Effector memory CD8-positive, alpha-beta T cell (primary cell): ENCODE measurements at places on chromosomes 7 and 10.

DNA sequence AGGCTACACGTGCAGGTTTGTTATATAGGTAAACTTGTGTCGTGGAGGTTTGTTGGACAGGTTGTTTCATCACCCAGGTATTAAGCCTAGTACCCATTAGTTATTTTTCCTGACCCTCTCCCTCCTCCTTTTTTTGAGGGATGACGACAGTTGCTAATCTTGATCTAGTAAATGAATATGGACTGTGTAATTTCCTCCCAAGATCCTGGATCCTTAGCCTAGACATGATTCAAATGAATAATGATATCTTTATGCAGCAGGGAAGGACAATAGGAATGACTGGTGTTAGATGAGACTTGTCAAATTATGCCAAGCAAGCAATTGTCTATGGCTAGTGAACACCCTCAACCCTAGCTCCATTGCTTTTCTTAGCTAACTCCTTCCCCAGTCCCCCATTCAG lies 156.2 kb downstream of the PLPP4 start:
- no peak for DNase-seq

GRCh38 chr10:71395621-71396020 lies 1.1 kb upstream of the CDH23 start:
- DNase-seq: no peak

- DNase-seq: no peak
Observed at GRCh38 chr7:7104971-7105370, 77.4 kb upstream of the C1GALT1 start.

DNA sequence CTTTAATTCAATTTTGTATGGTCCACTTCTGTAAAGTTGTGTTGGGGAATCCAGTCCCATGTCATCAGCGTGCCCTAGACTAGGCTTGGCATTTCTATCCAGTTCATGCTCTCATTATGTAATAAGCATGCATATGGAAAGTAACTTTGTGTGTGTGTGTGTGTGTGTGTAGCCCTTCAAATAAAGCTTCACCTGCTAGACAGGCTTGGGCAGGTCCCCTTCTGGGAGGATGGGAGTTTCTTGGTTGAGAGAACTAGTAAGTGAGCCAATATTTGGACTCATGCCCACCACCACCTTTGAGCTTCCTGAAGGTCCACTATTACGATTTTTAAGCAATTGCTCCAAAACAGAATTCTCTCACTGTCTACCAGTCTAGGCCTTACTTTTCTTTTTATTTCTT lies 6.9 kb downstream of the BZW2 start:
- no peak for DNase-seq

DNA sequence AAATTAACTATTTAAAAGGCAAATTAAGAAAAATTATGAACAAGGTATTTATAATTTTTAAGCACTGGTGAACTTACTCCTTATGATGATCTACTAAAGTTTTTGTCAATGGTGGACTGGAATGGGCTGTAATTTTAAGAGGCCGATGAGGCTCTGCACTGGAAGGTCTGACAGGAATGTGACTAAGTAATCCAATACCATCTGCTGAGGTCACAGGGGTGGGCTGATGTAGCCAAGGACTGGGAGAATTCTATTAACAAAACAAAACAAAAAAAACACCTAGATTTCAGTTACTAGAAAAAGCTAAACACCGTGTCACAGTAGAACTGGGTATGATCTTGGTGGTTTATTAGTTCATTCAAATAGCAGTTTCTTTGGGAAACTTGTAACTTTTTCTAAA lies 75.9 kb downstream of the NRBF2 start:
- no peak for DNase-seq

DNA sequence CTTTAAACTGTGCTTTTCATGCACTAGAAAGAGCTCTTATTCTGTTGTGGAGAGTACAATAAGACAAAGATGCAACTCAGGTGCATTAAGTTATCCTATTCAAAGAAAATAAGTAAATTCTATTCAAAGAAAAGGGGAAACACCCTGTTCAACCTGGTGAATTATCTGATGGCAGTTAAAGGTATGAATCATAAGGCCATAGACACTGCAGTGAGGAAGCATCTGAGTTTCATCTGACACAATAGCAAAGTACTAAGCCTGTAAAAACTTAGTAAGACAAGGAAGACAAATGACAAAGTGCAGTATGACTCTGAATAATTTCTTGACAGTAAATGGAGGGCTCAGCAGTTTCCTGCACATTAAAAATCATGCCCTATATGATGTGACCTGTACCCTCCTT lies 91.0 kb upstream of the LRRTM3 start:
- DNase-seq: no peak

DNA sequence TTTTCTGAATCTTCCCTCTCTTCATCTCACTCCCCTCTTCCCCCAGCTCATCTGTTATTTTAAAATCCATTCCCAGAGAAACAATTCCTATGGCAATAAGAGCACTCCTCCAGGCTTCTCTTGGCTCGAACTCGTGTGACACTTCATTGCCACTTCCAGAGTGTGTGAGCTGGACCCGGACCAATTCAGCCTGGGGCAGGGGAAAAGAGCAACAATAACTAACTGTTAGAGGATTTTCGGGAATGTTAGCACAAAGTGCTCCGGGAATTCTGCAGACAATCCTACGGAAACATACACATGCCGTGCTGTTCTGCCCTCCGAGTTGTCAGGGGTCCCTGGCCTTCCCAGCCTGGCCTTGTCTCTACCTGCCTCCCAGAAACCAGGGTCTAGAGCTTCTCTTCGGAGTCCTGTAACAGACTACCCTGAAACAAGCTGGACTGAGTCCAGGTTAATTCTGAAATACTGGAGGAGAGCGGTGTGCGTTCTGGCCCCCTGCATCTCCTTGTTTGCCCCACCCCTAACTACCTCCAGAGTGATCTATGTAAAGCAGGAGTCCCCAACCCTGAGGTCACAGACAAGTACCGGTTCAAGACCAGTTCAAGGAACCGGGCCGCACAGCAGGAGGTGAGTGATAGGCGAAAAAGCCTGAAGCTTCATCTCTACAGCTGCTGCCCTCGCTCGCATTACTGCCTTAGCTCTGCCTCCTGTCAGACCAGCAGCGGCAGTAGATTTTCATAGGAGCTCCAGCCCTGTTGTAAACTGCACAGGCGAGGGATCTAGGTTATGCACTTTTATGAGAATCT lies 11.3 kb downstream of the COL26A1 start:
- DNase-seq: no peak

DNA sequence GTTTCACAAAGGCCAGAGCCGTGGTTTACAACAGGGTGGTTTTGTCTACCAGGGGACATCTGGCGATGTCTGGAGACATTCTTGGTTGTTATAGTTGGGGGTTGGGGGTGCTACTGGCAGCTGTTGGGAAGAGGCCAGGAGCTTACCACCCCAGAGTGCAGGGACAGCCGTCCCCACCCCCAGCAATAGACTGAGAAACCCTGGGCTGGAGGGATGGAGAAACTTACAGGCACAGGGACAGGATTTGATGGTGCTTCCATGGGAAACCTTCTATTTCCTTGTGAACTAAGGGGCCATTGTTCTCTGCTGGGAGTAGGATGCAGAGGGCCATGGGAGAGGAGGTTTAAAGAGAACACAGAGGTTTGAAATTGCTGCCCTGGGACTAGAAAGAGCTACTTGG lies 10.9 kb downstream of the ADCK2 start:
- no peak for DNase-seq

- no peak for DNase-seq
Observed at GRCh38 chr7:84848219-84848973, 338.5 kb downstream of the SEMA3D start.

DNA sequence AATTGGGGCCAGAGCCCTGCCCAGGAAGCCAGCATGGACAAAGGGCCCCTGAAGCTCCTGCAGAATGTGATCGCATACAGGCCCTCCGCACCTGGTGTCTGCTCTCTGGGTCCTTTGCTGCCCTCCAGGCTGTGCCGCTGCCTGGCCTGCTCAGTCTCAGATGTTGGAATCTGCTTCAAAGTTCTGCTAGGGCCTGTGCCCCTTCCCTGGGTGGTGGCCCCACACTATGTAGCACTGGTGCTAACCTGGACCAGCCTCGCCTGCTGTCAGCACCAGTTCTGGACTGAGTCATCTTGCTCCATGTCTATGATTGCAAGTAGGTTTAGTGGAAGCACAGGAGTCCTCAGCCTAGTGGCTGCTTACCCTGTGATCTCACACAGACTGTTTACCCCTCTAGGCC lies 6.3 kb downstream of the MAT1A start:
- no peak for DNase-seq

DNA sequence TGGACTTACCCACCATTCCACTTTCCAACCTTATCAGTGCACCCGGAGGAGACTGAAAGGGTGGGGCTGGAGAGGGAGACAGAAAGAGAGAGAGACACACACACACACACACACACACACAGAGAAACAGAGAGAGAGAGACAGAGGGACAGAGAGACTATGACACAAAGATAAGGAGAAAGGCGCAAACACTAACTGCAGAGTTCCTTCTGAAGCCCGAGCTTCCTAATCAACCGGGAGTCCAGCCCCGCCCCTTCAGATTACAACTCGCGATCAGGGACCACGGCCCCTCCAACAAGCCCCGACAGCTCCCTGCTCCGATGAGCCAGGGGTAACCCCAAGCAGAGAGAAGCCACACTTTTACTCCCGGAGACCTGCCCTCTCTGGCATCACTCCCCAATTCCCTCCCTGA lies 499 bp downstream of the GAL3ST4 start:
- DNase-seq: no peak

- DNase-seq: no peak
Observed at GRCh38 chr10:98172073-98172472, 37.6 kb downstream of the R3HCC1L start.

DNA sequence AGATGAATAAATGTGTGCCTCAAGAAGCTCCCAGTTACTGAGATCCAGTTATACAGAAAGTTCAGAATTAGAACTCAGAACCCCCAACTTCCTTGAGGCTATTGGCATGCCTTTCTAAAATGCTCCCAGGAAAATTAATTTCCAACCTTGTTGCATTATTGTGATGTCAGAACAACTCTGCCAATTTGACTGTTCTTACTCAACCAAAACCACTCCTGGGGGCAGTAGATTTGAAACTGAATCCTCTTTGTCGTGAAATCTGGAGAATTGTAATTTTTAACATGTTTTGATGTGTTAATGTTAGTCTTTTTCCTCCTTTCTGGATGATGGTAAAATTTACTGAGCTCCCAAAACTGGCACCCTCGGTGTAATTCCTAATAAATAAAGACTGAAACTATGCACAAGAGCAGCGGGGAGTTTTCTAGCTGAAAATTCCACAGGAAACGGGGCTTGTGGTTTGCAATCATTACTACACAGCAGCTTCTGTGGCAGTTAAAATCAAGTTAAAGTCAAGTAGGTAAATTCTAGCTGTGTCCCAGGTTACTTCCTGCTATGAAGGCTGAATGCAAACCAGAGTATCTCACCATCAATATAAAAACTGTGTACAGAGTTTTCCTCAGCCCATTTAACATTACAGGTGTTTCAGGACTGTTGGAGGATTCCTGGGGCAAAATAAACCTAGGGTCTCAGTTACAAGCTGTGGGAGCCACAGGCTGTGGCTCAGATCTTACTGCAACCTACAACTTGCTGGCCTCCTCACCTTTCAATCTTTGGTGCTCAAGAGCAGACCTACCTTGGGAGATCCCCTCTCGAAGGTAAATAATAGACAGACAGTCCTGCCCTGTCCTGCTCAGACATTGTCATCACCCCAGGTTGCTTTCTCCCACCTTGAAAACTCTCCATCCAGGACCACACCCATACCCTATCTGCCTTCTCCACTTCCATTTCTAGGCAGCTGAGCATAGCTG lies 156.3 kb upstream of the KMT2E start:
- DNase-seq: no peak

GRCh38 chr10:49252313-49253034 lies 46.5 kb upstream of the C10orf71 start:
- no peak for DNase-seq

DNA sequence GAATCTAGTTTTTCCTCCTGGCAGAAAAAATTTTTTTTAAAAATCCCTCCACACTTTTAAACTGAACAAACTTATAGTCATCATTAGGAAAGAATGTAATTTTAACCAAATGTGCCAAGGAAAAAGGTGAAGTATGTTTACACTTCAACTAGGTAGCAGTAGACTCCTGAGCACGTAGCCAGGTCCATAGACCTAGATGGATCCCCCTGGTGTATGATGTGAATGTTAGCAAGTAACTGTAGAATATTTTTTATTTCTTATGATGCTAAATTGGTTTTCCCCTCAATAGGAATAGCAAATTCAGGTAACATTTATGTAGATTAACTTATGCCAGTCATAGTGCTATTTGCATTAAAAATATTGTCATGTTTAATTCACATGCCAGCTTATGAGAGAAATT lies 19.6 kb downstream of the CABCOCO1 start:
- DNase-seq: no peak

DNA sequence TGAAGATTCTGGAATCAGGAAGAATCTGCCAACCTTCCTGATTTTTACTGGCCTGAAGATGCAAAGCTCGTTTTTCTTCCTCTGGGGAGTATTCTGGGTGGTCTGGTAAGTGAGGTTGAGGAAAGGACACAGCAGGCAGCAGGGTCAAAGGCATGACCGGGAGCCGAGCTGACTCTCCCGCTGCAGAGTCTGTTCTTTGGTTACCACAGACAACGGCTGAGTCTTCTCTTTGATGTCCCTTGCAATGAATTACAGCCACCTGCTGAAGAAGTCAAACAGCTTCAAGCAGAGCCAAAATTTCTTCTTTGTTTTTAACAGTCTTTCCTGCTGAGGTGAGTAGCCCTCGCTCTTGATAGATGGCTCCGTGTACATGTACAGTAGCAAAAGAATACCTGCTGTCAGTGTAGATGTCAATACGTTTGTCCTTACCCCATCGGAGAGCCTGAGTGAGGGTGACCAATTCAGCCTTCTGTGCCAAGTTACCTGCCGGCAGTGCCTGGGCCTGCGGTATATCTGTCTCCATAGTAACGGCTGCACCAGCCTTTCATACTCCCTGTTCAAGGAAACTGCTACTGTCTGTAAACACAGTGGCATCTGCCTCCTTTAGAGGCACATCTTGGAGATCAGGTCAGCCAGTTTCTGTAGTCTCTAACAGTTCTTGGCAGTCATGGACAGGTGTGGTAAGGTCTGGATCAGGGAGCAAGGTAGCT lies 76.4 kb downstream of the PRR15 start:
- no peak for DNase-seq

- no peak for DNase-seq
Observed at GRCh38 chr10:129161150-129161549, 305.9 kb upstream of the MGMT start.

DNA sequence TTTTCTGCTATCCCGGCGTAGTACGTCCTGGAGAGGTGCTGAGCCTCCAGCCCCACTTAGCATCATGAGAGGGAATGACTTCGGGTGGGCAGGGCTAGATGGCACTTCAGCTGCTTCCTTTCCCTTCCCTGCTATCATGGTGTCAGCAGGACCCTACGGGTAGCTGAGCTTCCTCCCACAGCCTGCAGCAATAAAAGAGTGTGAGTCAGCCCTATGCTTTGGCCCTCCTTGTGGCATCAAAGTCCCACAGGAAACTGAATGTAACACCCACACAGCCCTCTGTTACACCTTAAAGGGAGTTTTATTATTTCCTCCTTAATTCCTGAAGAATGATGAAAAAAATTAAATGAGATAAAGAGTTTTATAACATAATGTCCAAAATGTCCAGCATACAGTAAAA lies 458.1 kb downstream of the RPS24 start:
- no peak for DNase-seq

- DNase-seq: no peak
Observed at GRCh38 chr10:11144626-11145494, 127.2 kb downstream of the CELF2 start.
